ENCODE measurements at places on chromosomes 1 and 21. TPM values are rescaled to one million over a fixed set of nuclear protein-coding genes. Genes with fewer than 3 reads are reported as not detected.
A peak's percentile ranks its signal among the peaks of the same experiment; 100 is the strongest.

The ADAMTSL4 gene
- total RNA-seq: 1.6 TPM

The GBP4 gene
- under 0.01 TPM for total RNA-seq

The BTBD8 gene
- total RNA-seq: 4.1 TPM

The MROH9 gene
- total RNA-seq: not detected

GRCh38 chr1:208205216-208206013 lies 38.8 kb downstream of the PLXNA2 start:
- no peak for DNase-seq

GRCh38 chr1:151006327-151007052 lies at the start of gene MINDY1:
TSS of gene MINDY1 (minus strand) at chr1:151006902. CDS start at chr1:151002617, 4,285 bp downstream.
- peak; percentile 73 for DNase-seq

DNA sequence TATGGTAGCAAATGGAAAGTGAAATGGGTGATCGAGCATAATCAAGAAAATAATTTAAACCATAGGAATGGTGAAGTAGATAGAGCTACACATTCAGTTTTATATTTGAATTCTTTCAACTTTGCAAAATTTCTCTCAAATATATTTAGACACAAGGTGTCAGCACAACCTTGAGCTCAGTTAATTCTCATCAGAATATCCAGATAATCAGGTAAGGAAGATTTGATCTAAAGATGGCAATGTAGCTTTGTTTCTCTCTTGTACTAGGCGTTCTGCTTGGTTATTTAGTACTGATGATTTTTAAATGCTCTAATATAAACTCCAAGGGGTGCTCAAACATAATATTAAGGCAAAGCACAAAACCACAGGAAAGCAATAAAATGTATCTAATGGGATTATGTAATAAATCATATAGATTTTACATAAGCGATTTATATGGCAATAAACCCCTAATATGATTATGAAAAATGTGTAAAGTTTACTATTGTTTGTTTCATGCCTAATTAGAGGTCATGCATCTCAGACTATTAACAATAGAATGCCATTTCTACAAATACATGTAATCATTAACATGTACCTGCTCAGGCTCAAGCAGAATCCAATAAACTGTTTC lies 32.4 kb upstream of the SERTAD4 start:
- DNase-seq: peak; percentile 13

DNA sequence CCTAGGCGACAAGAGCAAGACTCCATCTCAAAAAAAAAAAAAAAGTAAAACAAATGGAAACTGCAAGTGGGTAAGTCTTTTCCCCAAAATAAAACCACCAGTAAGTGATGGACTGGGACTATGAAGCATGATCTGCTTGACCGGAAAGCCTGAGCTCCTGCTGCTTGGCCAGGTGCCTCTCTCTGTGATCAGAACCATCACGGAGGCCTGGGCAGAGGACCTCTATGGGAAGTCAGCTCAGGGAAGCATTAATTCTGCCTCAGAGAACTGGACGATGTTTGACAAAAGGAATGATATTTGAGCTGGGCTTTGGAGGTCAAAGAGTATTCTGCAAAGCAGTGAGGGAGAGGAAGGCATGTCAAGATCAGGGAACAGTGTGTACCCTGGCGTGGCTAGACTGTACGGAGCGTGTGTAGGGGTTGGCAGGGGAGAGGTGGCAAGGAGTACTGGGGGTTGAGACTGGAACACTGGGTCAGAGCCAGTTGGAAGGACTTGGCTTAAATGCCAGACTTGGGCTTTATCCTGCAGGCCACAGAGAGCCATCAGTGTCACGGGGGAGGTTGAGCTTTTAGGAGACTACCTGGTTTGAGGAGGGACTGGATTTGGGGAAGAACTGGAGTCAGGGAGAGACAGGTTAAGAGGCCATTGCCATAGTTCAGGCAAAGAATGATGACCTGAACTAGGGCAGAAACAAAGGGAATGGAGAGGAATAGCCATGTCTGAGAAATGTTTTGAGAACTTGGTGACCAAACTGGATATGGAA lies 16.4 kb downstream of the ATP1A2 start:
- no peak for DNase-seq

- DNase-seq: no peak
Measured at GRCh38 chr21:21682172-21682571, 684.0 kb downstream of the NCAM2 start.

- DNase-seq: no peak
Measured at GRCh38 chr1:175562452-175562851, 180.9 kb downstream of the TNR start.

GRCh38 chr1:67578397-67579020 lies 106.5 kb upstream of the GADD45A start:
- DNase-seq: no peak

- DNase-seq: no peak
Measured at GRCh38 chr1:32962248-32962896, 2.2 kb downstream of the RNF19B start.

DNA sequence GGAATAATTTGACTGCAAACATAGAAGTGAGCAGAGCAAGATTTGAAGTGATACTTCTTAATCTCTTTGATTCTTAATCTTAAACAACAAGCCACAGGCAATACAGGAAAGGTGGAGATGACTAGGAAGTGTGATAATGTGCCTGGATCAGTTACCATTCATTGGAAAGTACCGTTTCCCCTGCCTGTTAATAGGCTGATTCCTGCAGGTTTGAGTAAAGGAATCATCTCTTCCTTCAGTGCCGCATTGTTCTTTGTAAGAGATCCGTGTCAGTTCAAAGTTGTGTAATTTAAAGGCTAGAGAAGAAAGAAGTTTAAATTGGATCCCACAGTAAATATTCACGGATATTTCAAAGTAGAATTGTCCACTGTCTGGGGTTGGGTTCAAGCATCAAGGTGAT lies 43.5 kb upstream of the BCL10 start:
- DNase-seq: peak; percentile 79

GRCh38 chr1:156752843-156753482 lies 1.5 kb upstream of the HDGF start:
- DNase-seq: peak; percentile 26

DNA sequence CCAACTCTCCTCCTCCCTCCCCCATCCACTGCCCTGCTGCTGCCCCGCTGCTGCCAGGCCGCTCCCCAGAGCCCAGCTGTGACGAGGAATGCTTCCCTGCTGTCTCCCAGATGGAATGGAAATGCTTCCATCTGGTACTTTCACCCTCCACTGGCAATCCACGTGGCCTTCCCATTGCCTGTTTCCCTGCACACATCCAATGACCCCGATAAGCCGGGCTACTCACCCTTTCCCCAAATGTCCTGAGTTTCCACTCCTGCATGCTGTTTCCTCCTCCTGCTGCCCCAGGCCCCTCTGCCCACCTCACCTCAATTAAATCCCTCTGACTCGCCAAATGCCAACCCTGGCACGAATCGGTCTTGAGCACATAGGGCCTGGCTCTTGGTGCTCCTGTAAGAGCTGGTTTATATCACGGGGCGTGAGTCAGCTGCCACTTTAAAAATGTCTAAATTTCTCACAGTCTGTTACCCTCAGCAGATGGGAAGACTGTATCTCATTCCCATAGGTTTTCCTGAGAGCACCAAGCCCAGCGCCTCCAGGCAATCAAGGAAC lies 36.4 kb downstream of the MRAP start:
- no peak for DNase-seq

GRCh38 chr1:232620356-232620969 lies 9.5 kb downstream of the SIPA1L2 start:
- peak; percentile 69 for DNase-seq

GRCh38 chr1:89065079-89065868 lies at the start of gene GBP1:
TSS of gene GBP1 (minus strand) at chr1:89065208. CDS start at chr1:89063234, 1,974 bp downstream.
- DNase-seq: peak; percentile 81

DNA sequence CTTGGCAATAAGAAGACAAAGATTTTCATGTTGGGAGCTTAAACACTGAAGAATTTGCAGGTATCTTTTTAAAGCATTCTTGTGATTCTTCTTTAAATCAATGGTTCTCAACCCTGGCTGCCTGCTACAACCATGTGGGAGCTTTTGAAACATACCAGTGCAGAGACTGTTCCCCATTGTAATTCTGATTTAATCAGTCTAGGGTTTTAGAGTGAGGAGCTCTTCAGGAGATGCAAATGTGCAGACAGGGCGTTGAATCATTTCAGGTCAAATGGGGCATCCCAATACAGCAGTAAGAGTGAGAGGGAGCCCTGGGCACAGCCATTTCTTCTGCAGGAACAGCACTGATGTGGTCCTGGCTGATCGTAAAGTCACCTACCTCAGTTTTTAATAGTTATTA lies 24.3 kb downstream of the KCNJ6 start:
- no peak for DNase-seq

DNA sequence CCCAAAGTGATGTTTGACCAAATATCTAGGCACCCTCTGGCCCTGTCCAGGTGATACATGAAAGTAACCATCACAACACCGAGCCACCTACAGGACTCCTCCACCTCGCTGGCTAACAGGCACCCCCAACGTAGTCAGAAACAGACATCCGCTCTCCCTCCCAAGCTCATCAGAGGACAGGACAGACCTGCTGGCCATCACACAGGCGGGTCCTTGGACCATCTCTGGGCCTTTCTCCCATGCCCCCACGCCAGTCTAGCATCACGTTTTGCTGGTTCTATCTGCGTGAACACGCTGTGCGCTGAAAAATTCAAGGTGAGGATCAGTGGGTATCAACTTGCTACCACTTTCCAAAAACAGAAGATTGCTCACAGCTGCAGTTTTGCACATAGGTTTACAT lies 21.4 kb upstream of the ADARB1 start:
- DNase-seq: no peak
